HFF-Myc (cell line): ENCODE measurements at places on chromosomes 1 and 21.

DNA sequence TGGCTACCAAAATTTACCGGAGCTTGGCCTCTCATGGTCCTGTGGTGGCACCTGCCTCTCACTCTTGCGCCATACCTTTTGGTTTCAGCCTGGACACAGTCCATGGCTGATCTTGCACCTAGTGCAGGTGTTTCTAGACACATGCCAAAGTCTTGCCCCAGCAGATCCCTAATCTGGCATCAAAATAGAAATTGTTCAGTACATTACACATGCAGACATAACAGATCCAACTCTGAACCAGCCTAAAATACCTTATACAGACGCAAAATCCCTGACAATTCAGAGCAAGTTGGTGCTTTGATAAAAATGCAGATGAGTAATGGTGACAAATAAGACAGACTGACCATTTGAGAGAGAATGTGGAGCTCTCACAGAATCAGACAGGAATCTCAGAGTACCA, 44.1 kb downstream of the NGF start:
- DNase-seq, result no peak

GRCh38 chr1:183477986-183478781, 5.9 kb downstream of the SMG7 start:
- DNase-seq, result no peak

- DNase-seq, result no peak
Observed at GRCh38 chr1:77552626-77553025, 129.8 kb downstream of the ZZZ3 start.

DNA sequence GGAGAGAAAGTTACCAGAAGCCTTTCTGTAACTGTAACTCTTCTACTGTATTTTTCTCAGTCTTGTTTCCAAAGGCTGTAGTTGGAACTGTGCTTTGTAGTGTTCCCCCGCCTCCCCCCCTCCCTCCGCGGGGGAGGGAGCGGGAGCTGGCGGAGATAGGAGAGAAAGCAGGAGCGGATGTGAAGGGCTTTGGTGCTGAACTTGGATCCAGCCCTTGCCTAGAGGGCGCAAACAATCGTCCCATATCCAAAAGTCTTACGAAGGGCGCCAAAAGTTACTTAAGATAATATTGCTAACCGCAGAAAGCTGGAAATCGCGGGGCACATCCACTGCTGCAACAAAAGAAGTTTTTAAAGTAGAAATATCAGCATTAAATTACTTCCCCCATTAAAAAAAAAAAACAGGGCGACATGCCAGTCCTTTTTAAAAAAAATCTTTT, 2.4 kb upstream of the NFIA start:
- DNase-seq, result peak; percentile 65

DNA sequence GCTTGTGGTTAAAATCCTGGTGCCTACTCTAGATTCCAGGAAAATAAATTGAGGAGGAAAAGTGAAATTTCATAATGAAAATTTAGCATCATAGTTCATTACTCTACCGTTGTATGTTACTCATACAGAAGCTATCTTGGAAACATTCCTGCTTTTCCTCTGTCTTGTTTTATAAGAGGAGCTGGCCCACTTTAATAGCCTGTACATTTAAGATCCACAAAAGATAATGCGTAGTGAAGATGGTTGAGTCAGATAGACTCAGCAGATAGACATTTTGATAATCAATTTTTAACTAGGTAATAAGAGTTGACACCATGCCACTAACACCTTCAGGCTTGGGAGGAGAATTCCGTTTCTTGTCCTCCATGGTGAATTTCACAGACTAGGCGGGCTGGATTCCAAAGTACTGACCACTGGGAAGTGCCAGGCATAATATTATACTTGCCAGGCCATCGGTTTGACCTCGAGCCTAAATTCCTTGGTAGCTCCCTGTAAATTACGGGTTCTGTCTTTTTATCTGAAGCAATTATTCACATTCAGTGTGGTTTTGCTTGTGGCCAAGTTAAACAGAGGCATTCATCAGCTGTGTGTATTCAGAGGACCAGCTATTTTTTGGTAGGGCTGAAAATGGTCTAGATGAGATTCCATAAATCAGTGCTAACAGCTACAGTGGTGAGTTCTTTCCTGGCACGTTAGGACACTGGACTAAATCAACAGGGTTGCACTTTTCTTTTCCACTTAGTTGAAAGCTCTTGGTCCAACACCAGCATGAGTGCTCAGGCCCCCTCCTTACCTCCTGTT, 111.9 kb upstream of the KAZN start:
- DNase-seq, result no peak

GRCh38 chr1:230310381-230311163, 115.6 kb downstream of the PGBD5 start:
- peak; percentile 44 for DNase-seq

DNA sequence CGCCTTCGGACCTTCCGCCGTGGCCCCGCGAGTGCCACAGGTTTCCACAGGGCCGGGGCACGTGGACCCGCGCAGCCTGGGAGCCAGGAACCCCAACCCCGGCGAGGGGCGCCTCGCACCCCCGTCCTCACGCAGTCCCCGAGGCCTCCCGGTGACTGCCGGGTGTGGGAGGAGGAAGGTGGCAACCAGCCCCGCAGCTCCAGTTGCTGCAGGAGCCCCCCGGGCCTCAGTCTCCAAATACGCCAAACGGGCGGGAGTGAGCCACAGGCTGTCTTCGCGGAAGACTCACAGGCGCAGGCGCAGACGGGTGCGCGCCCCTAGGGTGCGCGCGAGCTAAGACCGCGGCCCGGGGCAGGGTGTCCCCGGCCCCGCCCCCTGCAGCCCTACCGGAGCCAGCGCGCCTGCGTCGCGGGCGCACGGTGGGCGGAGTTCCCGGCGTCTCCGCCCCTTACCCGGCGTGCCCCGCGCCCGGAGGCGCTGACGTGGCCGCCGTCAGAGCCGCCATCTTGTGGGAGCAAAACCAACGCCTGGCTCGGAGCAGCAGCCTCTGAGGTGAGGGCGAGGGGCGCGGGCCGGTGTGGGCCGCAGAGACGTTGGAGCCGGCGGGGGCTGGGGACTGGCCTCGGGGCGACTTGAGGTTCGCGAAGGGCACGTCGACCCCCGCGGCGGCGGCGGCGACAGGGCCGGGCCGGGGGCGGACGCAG, at the start of gene ARF1:
Gene ARF1, plus strand, starts transcription at position 495 of the 704 bp plus-strand sequence. CDS start 14,407 bp downstream, outside the sequence.
- peak; percentile 50 for DNase-seq

- no peak for DNase-seq
Observed at GRCh38 chr1:164783778-164784555, 225.0 kb downstream of the PBX1 start.

DNA sequence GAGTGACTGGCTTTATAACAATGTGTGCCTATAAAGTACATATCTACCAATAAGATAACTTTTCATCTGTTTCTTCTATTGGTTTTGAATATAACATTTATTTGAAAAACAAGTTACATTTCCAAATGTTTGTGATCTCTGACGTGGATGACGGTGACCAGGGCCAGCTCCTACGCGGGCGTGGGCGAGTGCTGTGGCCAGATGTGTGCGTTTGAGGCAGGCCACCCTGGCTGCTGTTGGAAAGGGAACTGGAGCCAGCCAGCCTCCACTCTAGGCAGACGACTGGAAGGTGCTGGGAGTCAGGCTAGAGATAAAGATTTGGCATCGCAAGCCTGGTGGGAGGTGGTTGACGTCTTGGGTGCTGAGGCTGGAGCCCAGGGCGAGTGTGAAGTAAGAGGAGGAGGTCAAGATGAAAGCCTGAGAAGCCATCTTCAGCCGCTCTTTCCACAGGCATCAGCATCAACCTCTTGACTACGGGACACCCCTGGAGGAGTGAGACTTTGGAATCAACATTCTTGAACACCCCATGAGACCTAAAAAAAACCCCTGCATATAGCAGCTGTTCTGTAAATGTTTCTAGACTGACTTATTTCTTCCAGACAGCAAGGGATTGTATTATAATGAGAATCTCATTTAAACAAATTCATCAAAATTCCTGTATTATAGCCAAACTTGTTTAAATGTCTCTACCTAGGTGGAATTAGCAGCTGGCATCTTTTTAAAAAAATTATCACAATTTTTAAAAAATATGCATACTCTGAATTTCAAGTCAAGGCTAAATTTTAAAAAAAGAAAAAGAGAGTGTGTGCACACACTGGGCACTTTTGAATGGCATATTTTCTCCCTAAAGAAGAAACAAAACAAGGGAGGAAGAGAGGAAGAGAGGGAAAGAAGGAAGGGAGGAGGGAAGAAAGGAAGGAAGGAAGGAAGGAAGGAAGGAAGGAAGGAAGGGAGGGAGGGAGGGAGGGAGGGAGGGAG, 112.5 kb upstream of the SLC44A3 start:
- no peak for DNase-seq

DNA sequence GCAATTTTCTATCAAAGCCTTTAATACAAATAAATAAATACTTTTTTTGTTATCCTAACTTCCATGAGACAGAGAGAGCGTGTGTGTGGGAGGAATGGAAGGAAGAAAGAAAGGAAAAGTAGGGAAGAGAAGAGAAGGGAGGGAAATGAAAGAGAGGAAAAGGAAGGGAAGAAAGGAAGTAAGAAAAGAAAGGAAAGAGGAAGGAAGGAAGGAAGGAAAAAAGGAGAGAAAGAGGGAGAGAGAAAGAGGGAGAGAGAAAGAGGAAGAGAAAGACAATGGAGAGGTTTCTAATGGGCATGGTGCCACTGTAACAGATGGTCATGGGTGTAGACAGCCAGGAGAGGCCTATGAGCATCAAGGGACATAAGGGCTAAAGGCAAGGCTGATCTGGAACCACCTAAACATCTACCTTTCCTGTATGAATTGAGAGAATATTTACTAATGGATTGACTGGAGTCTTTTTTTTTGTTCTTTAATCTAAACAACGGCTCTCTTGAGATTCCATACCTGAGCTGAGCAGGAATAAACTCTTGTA, 234.9 kb downstream of the PTPRC start:
- no peak for DNase-seq

DNA sequence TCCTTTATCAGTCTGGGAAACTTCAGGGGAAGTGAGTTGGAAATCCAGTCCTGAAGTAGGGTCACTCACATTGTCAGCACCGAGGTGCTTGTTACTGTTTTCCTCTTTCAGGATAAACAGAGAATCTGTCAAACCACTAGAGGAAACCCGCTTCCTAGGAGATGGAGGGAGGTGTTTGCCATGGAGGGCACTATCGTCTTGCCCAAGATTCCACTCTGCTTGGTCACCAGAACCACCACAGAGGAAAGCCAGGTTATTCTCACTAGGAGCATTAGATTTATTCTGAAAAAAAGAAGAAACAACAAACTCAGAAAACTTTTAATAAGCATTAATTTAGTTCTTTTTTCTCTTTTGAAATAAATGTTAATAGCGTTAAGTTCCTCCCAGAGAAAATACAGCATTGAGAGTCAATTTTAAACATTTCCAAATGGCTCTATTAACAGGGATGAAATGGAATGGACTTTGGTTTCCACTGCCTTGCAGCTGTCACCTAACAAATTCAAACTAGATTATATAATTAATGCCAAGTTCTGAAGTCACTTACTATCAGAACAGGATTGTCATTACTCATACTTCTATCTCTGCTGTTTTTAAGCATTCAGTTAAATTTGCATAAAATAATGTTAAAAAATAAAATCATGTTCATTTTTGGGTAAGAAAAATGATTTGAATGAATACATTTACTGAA, 242.8 kb downstream of the CRB1 start:
- DNase-seq, result no peak

DNA sequence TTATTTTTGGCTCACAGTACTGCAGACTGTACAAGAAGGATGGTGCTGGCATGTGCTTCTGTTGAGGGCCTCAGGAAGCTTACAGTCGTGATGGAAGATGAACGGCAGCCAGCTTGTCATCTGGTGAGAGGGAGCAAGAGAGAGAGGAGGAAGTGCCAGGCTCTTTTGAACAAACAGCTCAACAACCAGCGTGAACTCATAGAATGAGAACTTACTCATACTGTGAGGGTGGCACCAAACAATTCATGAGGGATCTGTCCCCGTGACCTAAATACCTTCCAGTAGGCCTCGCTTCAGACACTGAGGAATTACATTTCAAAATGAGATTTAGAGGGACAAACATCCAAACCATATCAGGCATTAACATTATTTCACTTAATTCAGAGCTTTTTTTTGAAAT, 84.7 kb downstream of the PKN2 start:
- no peak for DNase-seq

DNA sequence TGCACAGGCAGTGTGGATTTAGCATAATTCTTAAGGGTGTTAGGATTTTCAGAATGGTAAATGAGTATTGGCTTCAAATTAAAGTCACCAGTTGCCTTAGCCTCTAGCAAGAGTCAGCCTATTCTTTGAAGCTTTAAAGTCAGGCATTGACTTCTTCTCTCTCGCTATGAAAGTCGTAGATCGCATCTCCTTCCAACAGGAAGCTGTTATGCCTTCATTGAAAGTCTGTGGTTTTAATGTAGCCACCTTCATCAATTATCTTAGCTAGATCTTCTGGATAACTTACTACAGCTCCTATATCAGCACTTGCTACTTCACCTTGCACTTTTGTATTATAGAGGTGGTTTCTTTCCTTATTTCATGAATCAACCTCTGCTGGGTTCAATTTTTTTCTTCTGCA, 320.2 kb downstream of the PTPRC start:
- DNase-seq, result no peak

DNA sequence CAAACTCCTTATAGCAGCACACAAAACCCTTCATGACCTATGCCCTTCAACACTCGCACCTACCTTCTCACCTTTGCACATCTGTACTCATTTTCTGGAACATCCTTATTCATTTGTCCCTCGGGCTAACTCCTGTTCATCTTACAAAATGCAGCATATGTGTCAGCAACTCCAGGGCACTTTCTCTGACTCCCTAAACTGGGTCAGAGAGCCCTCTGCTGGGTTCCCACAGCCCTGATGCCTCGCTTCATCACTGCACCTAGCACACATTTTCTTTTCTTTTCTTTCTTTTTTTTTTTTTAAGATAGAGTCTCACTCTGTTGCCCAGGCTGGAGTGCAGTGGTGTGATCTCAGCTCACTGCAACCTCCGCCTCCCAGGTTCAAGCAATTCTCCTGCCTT, 54.0 kb downstream of the RAB3B start:
- DNase-seq, result no peak

GRCh38 chr1:118913818-118914217, 74.3 kb downstream of the TBX15 start:
- no peak for DNase-seq

DNA sequence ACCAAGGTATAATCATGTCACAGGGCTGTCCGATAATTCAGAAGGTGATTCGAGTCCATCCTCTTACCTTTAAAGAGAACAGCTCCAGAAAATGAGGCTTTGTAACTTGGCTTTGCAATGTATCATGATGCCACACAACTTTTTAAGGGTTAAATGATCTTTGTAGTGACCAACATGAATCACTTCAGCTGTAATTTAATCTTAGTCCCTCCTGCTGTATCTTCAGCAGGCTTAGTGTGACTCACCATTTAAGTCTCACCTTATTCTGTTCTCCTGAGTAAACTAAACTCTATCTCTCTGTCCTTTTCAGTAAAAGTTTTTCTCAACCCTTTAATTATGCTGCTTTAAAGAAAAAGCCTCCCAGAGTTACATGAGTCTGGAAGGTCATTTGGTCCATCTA, 1.9 kb upstream of the HIVEP3 start:
- no peak for DNase-seq

- no peak for DNase-seq
Observed at GRCh38 chr1:246004301-246004700, 502.8 kb downstream of the SMYD3 start.
